ENCODE measurements at places on chromosomes 13 and 19.

GRCh38 chr19:1266916-1267476, 2.1 kb upstream of the CIRBP start:
- DNase-seq = peak; percentile 77

DNA sequence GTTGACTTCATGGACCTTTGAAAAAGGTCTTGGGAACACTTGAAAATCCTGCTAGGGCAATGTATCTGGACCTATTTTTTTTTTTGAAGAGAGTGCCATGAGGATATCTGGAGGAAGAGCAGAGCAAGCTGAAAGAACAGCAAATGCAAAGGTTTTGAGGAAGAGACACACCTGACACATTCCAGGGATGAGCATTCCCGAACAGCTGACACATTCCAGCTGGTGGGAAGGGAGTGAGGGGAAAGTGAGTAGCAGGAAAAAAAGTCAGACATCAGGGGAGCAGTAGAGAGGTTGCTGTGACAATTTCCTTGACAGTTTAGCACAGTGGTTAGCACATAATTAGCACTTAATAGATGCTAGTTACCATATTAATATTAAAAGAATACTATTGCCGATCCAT, 14.7 kb downstream of the DGKH start:
- no peak for DNase-seq

DNA sequence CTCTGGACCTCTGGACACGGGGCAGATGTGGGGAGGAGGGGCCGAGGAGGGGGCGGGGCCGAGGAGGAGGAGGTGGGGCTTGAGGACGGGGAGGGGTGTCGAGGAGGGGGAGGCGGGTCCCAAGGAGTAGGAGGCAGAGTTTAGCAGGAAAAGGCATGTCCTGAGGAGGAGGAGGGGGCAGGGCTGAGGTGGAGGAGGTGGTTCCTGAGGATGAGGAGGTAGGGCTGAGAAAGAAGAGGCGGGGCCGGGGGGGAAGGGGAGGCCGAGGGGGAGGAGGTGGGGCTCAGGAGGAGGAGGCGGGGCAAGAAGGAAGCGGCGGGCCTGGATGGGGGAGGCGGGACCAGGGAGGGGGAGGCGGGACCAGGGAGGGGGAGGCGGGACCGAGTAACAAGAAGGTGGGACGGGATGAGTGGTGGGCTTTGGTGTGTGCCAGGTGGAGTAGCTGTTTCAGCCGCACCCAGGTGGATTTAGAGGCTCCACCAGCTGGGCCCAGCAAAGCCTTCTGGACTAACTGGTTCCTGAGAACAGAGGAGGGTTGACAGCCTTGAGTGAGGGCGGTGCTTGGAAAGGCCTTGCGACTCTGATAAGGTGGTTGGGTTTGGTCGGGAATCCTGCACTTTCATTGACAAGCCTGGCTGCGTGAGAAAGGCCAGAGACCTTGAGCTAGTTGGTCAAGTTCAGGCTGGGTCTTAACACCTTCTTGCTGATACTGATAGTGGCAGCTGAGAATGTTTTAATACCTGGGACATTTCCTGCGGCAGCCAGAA, 7.7 kb downstream of the TECR start:
- DNase-seq = peak; percentile 58

- no peak for DNase-seq
Observed at GRCh38 chr13:21243045-21243897, 66.8 kb downstream of the MRPL57 start.

DNA sequence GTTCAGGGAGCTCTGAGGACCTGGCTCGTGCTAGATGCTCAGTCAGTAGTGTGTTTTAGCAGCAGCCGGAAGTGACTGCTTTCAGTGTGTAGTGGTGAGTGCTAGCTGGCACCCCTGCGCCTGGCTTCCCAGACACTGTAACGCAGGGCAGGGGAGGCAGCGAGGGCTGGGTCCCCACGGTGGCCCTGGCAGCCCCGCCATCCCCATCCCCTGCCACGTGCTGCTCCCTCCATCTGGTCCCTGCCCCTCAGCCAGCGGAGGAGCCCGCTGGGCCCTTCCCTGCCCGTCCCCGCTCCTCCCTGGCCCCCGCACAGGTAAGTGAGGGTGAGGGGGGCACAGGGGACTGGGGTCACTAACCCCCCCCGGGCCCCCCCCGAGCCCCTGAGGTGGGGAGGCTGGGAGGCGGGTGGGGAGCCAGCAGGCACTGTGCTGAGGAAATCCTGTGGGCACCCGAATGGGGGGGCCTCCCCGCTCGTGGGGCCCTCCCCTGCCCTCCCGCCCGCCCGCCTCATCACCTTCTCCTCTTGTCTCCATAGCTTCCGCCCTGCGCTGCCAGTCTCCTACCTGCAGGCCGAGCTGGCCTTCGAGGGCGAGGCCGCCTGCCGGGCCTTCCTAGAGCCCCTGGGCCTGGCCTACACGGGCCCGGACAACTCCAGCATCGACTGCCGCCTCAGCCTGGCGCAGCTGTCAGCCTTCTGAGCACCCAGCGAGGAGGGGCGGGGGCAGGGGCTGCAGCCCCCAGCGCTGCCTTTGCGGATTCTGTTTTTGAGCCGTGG, 3.2 kb downstream of the LENG9 start:
- no peak for DNase-seq

DNA sequence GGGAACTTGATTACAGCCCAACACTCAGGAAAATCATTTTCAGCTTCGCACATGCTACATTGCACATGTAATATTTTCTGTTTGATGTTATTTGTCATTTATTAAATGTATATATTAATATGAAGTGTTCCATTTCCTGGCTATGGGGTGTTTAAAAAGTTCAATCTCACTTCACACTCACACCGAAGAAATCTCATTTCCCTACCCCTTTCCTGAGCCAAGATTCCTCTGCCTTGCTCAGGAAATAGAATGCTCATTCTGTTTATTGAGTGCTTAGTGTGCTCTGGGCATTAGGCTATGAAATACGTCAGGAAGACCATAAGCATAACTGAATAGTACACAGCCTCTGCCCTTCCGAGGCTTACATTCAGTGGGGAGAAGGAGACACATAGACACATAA, 331.9 kb upstream of the TSHZ3 start:
- no peak for DNase-seq

- no peak for DNase-seq
Observed at GRCh38 chr13:90740099-90740498, 607.4 kb upstream of the MIR17HG start.

DNA sequence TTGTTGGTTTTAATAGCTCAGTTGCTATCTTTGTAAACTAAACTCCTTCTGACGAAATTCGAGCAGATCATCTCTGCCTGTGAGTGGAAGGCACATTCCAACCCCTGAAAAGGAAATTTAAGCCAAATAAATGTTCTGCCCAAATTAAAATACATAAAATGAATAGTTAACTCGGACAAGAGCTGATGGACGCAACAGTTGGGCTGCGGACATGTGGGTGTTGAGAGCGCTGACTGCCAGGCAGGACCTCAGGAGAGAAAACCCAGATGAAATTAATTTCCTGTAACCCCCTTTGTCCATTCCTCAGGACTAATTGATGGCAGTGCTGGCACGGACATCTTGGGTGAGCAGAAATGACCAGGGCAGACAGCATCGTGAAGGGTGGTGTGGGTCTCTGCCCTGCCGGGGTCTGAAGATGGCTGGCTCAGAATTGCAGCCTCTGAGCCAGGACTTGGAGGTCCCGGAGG, 86.5 kb downstream of the TSHZ3 start:
- DNase-seq = no peak

GRCh38 chr19:54650108-54650655, 12.6 kb upstream of the LILRB4 start:
- DNase-seq = no peak

DNA sequence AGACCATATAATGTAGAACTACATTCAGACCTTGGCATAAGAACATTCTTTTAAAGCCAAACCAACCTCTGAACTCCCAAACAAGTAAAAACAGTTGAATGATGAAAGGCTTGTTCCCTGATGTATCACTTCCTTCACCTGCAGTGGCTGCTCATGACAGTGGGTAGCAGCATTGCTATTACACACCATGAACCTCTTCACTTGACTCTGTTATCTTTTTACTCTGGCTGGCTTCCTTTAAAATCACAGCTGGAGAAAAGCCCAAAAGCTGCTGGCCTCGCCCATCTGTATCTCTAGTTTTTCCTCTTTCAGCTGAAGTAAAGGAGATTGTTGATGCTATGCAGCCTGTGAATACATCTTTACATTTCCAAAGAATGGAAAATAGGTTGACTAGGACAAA, 22.6 kb downstream of the THSD1 start:
- DNase-seq = no peak

- DNase-seq = no peak
Observed at GRCh38 chr19:40599331-40599901, 1.8 kb upstream of the LTBP4 start.

Measured in activated CD4-positive, alpha-beta T cell treated with anti-CD3 and anti-CD28 coated beads, Interleukin-2, amount 50 U/mL, for 48 hours (primary cell).